ENCODE measurements at places on chromosomes 1 and 21.

- no peak for DNase-seq
Measured at GRCh38 chr1:9654051-9654833, 2.7 kb downstream of the PIK3CD start.

- no peak for DNase-seq
Measured at GRCh38 chr1:42168391-42168670, 3.8 kb upstream of the GUCA2A start.

DNA sequence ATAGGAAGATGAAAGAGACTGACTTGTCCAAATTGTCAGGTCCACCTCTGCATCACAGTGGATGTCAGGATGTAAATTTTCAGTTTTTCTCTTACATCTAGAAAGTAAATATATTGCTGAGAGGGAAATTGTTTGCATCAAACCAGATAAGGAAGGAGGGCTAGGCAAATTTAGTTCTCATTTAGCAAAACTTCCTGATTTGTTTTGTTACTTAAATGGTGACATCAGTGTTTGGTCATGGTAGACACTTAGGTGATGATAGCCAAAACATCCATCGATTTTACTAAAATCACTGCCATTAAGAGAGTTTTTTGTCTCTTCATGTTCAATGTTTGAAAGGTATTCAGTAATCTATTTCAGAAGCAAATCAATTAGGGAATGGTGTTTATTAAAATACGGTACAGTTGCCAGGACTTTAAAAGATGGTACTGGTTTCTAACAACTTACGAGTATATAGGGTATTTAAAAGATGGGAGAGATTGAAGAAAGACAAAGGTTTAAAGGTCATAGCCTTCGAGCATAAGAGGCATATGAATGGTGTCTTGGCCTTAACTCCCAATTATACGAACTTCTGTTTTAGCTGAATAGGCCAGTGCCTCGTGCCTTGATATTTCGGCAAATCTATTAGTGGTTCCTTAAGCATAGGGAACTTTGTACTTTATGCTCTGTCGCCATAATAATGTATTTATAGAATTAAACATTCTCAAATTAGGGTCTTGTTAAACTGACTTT lies 3.0 kb downstream of the IER5 start:
- DNase-seq, result no peak

- no peak for DNase-seq
Measured at GRCh38 chr1:212712451-212713303, 13.0 kb upstream of the BATF3 start.

GRCh38 chr1:43760745-43761317 lies 53.5 kb downstream of the ST3GAL3 start:
- no peak for DNase-seq

- no peak for DNase-seq
Measured at GRCh38 chr1:98286656-98287055, 365.8 kb upstream of the DPYD start.

DNA sequence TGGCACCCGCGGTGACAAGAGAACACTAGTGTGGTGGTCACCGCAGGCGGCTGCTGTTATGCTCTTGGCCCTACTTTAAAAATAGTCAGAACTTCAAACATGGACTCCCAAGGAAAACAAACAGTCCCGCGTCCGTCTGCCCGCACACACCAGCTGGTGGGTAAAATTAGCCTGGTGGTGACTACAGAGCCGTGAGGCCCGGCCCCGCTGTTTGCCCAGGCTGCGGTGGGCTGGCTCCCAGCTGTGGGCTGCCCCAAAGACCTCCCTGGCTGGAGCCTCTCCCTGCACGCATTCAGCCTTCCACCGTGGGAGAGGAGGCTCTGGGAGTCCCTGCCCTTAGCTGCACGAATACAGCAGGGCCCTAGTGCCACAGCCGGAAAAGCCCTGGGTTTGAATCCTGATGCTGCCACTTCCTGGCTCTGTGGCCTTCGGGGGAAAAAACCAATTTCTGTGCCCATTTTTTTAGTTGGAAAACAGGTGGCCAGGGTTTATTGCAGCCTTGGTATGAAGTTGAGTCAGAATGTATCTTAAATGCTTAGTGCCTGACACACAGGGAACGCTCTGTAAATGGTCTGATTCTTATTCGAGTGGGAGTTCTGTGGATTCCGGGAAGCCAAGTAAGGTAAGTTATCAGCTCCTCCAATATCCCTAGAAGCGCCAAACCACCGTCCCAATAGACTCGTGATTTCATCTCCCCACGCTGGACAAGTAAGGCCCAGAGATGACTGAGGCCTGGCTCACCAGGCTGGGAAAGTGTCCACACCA lies 58.2 kb downstream of the ALPL start:
- no peak for DNase-seq

GRCh38 chr1:912740-913301 lies 10.9 kb upstream of the SAMD11 start:
- no peak for DNase-seq

DNA sequence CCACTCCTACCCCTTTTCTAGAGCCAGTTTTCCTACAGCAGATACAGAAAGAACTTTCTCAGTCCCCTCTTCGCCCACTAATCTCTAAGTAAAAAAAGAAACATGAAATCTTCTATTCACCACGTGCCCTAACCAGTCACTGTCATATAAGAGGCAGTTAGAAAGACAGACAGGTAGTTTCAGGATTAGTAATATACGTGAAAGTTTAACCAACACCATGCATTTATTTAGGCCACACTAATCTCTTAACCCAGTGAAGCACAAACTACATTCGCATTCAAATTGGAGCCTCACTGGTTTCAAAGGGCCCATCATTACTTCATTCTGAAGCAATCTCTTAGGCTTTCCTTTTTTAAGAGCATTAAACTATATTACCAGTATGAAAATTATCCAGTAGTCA lies 10.1 kb downstream of the GPATCH2 start:
- DNase-seq, result no peak

DNA sequence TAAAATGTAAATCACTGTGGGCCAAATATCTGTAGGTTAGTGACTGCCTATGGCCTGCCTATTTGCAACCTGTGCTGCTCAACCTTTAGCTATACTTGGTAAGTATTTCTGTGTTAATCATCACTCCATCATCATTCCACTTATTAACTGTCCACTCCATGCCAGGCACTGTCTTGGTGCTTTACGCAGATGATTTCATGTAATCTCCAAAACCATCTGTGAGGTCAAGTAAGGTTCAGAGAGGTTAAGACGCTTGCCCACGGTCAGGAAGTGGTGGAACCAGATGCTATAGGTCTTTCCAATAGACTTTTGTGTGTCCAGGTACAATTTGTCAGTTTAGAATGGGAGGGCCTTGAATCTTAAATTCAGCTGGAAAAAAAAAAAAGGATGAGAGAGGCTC lies 10.8 kb upstream of the PHACTR4 start:
- DNase-seq, result no peak

- no peak for DNase-seq
Measured at GRCh38 chr1:230507666-230508402, 81.7 kb upstream of the PGBD5 start.

GRCh38 chr1:87958201-87958600 lies 629.5 kb downstream of the LMO4 start:
- no peak for DNase-seq

- no peak for DNase-seq
Measured at GRCh38 chr21:45855248-45855811, 126.2 kb upstream of the COL6A1 start.

DNA sequence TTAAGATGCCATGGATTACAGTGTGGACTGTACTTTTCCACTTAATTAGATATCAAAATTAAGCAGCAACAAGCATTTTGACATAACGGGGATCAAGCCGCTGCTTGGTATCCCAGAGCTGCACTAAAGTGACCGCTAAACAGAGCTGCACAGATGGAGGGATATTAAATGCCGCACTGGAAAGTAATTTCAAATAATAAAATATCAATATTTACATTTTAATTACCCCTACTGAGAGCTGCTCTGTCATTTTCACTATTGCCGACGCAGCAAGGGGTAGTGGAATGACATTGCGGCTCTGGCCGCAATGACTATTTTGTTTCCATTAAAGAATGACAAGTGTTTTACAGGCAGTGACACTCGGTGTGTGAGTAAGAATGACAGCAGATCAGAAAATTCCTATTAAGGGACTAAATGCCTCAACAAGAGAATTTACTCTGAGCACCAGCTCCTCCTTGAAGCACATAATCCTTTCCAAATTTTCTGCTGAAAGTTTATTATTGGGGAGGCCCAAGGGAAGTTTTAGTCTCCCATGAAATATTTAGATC lies 109.1 kb upstream of the USH2A start:
- no peak for DNase-seq
